ENCODE measurements at places on chromosomes 3 and 15.

DNA sequence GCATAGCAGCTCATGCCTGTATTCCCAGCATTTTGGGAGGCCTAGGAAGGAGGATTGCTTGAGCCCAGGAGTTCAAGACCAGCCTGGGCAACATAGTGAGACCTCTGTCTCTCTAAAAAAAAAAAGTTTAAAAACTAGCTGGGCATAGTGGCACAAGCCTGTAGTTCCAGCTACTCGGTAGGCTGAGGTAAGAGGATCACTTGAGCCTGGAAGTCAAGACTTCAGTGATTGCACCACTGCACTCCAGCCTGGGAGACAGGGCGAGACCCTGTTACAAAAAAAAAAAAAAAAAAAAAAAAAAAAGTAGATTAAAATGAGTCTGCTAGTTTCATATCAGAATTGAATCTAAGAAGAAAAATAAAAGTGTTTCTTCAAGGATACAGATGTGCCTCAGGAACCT, 32.4 kb upstream of the ANPEP start:
- no peak for ATAC-seq

DNA sequence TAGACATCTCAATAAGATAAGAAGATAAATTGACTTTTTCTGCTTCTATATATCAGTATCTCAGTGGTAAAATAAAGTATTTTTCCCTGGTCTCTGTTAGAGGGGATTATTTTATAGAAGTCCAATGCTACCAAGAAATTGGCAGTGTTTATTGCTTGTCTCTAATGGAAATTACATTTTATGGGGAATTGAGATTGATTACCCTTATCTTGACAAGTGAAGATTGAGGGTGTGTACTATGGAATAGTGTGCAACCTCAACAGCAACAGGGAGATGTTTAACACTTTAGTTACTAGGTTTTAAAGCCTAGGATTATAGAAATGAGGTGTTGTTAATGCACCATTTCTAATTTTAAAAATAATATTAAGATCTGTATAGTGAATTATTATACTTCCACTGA, 154.8 kb upstream of the ROBO1 start:
- ATAC-seq = no peak

DNA sequence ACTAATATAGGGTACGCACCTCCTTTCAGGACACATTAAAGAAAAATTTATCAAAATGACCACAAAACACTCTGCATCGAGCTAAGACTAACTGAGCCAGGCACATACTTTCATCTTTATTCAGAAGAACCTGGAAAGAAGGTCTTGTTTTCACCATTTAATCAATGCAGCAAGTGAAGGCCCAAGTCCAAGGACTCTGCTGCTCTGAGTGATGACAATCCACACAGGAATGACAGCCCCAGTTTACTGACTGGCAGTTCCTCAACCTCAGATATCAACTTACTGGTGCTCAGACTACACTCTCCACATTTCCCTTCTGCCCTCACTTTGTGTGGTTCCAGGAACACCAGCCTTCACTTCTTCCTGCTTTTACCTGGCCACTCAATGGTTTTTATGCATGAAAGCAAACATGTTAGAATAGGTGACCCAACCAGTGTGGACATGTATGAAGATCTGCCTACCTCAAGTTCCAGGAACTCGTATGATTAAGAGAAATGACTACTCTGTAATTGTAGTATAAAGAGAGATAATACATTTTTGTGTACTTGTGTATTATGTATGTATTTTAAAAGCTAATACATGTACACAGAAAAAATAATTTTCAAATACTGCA, 29.1 kb upstream of the RASA2 start:
- ATAC-seq = no peak

GRCh38 chr3:10251006-10251405, 2.7 kb downstream of the TATDN2 start:
- ATAC-seq = no peak

DNA sequence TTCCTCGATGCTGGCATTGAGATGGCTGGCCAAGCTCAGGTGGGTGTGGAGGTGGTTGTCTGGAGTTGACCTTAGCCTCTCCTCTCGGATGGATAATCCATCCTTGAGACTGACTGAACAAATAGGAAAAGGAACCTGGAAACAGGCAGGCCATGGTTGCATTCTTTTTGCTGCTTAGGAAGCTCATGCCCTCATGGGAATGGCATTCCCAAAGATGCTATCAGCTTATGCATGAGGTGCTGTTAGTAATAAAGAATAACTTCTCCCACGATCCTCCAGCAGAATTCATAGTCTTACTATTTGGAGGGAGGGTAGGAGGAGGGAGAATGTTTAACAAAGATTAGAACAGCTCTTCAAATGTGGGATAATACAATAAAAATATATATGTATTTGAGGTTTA, 303.0 kb upstream of the TPM1 start:
- ATAC-seq = no peak

DNA sequence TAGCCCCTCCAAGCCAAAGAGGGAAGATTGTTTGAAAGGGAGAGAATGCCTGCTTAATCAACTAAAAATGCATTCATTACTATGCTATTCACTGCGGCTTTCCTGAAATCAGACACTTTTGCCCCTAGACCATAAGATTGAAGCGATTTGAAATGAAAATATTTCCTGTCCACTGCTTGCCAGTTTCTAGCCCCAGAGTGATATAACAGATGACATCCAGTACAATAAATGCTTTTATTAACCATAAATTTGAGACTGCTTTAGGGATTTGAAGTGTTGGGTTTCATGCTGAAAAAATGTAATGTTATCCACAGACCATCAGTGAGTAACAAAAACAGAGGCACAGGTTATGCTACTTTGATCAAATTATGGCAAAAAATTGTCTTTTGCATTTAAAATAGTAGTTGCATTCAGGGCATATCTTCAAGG, 14.1 kb downstream of the IL17RD start:
- no peak for ATAC-seq

DNA sequence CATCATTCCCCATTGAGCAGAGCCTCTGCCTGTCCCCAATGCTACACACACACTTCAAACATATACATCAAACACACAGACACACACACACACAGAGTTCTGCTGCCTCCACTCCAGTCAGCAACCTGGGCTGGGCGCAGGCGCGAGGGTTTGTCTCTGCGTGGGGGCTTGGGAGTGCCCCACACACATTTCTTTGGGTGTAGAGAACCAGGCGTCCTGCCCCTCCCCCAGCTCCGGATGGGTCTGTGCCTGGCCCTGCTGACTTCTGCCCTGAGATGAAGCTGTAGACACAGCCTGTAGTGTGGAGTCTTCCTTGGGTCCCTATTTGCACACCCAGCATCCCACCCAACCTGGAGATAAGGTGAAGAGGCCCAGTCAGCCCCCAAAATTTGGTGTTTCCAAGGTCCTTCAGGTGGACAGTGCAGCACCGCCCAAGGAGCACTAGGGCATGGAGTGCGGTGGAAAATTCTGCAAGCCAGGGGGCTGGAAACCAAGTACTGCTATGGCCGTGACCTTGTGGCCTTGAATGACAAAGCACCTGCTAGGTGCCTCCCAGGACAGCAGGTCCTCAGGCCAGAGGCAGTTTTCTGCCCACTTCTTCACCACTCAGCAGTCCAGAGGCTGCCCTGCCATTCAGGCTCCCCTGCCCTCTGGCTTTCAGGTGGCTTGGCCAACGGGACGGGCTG, 26.8 kb downstream of the FBXW12 start:
- no peak for ATAC-seq

GRCh38 chr3:2958551-2958950, 151.6 kb downstream of the IL5RA start:
- no peak for ATAC-seq

DNA sequence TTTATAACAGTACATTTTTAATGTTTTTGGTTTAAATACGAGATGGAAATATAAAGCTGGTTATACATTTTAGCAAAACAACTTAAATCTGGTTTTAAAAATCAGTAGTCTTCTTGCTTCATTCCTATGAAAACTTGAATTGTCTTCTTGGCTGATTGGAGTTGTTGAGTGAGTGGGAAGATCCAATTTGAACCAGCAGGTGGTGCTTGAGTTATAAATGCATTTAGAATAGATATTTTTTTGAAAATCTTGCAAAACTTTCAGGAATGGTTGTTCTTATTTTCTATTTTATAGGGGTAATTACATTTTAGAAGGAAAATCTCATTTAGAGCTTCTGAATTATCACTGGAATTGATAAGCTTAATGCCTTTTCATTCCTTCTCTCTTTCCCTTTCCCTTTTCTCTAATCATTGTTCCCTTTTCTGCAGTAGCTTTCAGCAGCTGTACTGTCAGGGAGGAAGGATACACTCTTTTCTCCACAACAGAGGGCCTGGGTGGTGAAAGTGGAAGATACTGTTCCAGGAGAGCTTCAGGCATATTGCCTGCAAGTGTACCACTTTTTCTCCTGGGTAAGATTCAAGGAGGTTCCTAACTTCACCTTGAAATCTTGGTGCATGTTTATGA, 335.6 kb downstream of the NLGN1 start:
- no peak for ATAC-seq

GRCh38 chr3:77601823-77602415, 562.0 kb downstream of the ROBO2 start:
- ATAC-seq = no peak

- no peak for ATAC-seq
Observed at GRCh38 chr3:53566461-53567145, 72.2 kb downstream of the CACNA1D start.

Data from gastroesophageal sphincter (tissue), 4 donors.